ENCODE measurements at places on chromosomes 16 and 17. TPM values are rescaled to one million over a fixed set of nuclear protein-coding genes. Genes with fewer than 3 reads are reported as not detected.

Gene PRDM7
- total RNA-seq: not detected

DNA sequence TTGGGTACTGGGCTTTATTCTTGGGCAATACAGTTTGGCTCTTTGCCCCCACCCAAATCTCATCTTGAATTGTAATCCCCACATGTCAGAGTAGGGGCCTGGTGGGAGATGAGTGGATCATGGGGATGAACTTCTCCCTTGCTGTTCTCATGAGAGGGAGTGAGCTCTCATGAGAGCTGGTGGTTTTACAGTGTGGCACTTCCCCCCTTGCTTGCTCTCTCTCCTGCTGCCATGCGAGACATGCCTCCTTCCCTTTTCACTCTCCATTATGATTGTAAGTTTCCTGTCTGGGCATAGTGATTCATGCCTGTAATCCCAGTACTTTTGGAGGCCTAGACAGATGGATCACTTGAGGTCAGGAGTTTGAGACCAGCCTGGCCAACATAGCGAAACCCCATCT is 18.1 kb upstream of the CNEP1R1 start:
- H3K27me3 ChIP-seq: no peaks in the 10 kb centered on the region
- no peaks in the 10 kb centered on the region for H3K4me1 ChIP-seq
- no peak overlapping the region for H3K4me3 ChIP-seq
- DNase-seq: no peak

Gene CES1
- not detected for total RNA-seq

- H3K36me3 ChIP-seq: no peaks in the 10 kb centered on the region
- DNase-seq: peak; percentile 100
- peak within 1 kb of the TSS; percentile 73 for H3K4me3 ChIP-seq
Observed at GRCh38 chr17:59155439-59156177, at the start of gene PRR11. TSS of gene PRR11 (plus strand) at chr17:59155746. CDS start at chr17:59169753, 14,007 bp downstream.

- no peak overlapping the region for H3K27ac ChIP-seq
- DNase-seq: no peak
- H3K36me3 ChIP-seq: no peaks in the 10 kb centered on the region
- no peaks in the 10 kb centered on the region for H3K27me3 ChIP-seq
Observed at GRCh38 chr16:14476183-14476582, 153.9 kb downstream of the PARN start.

Gene SHBG
- total RNA-seq: 0.36 TPM

GRCh38 chr16:21239646-21240045 is 6.1 kb downstream of the ANKS4B start:
- no peaks in the 10 kb centered on the region for H3K36me3 ChIP-seq
- H3K4me1 ChIP-seq: no peaks in the 10 kb centered on the region
- peaks cover 4% of the 10 kb centered on the region for H3K27me3 ChIP-seq

Gene BLTP2
- total RNA-seq: 174 TPM

GRCh38 chr17:9185142-9185541 is 163.8 kb downstream of the NTN1 start:
- peaks cover 12% of the 10 kb centered on the region for H3K27me3 ChIP-seq
- H3K36me3 ChIP-seq: no peaks in the 10 kb centered on the region
- no peak for DNase-seq
- H3K4me3 ChIP-seq: no peak overlapping the region

GRCh38 chr17:42555122-42555622 is 2.4 kb downstream of the HSD17B1 start:
- H3K4me3 ChIP-seq: peak overlapping the region; percentile 95
- peaks cover 5% of the 10 kb centered on the region for H3K4me1 ChIP-seq
- no peaks in the 10 kb centered on the region for H3K27me3 ChIP-seq
- DNase-seq: no peak

Gene HSD3B7
- 9.4 TPM for total RNA-seq

GRCh38 chr16:20393801-20394577 is 10.5 kb downstream of the PDILT start:
- H3K27ac ChIP-seq: no peak overlapping the region
- DNase-seq: no peak
- H3K4me3 ChIP-seq: no peak overlapping the region
- H3K4me1 ChIP-seq: no peaks in the 10 kb centered on the region
- H3K36me3 ChIP-seq: no peaks in the 10 kb centered on the region

Gene GAST
- not detected for total RNA-seq

GRCh38 chr16:68279726-68280558 is 15.6 kb downstream of the SLC7A6 start:
- DNase-seq: no peak
- H3K4me3 ChIP-seq: no peak overlapping the region
- no peaks in the 10 kb centered on the region for H3K4me1 ChIP-seq
- no peaks in the 10 kb centered on the region for H3K27me3 ChIP-seq
- no peak overlapping the region for H3K27ac ChIP-seq

DNA sequence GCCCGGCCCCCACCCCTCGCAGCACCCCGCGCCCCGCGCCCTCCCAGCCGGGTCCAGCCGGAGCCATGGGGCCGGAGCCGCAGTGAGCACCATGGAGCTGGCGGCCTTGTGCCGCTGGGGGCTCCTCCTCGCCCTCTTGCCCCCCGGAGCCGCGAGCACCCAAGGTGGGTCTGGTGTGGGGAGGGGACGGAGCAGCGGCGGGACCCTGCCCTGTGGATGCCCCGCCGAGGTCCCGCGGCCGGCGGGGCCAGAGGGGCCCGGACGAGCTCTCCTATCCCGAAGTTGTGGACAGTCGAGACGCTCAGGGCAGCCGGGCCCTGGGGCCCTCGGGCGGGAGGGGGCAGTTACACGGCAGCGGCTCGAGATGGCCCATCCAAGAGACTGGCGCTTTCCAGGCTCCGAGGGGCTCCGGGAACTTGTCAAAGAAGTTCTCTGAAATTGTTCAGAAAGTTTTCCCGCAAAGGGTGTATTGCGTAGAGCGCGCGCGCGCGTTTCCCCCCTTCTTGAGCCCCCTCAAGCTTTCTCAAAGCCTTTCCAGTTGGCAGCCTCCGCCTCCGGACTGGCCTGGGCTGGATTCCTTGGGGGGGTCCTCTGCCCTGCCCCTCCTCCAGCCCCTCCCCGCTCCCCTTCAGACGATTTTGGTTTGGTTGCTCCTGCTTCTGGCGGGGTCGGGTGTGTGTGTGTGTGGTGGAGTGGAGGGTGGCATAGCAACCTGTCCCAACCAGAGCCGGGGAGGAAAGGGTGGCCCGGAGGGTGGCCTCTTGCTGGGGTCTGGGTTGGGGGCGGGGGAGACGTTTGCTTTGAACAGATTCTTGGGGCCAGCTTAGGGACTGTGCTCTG is 504 bp downstream of the ERBB2 start:
- H3K27ac ChIP-seq: peak overlapping the region; percentile 46
- peaks cover 21% of the 10 kb centered on the region for H3K4me1 ChIP-seq
- no peaks in the 10 kb centered on the region for H3K36me3 ChIP-seq

DNA sequence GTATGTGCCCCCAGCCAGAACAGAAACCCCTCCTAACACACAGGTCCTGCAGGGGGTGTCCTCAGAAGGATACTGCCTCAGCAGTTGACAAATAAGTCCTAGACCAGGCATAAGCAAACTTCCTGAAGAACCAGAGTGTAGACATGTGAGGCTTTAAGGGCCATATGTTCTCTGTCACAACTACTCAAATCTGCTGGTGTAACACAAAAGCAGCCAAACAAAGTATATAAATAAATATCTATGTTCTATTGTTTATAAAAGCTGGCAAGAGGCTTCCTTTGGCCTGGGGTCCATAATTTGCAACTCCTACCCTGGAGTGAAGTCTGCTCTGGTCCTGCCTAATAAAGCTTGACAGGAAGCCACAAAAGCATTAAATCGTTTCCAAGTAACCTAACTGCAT is 9.9 kb downstream of the FAM83G start:
- peak overlapping the region; percentile 63 for H3K27ac ChIP-seq
- no peaks in the 10 kb centered on the region for H3K27me3 ChIP-seq
- H3K36me3 ChIP-seq: peaks cover 14% of the 10 kb centered on the region

DNA sequence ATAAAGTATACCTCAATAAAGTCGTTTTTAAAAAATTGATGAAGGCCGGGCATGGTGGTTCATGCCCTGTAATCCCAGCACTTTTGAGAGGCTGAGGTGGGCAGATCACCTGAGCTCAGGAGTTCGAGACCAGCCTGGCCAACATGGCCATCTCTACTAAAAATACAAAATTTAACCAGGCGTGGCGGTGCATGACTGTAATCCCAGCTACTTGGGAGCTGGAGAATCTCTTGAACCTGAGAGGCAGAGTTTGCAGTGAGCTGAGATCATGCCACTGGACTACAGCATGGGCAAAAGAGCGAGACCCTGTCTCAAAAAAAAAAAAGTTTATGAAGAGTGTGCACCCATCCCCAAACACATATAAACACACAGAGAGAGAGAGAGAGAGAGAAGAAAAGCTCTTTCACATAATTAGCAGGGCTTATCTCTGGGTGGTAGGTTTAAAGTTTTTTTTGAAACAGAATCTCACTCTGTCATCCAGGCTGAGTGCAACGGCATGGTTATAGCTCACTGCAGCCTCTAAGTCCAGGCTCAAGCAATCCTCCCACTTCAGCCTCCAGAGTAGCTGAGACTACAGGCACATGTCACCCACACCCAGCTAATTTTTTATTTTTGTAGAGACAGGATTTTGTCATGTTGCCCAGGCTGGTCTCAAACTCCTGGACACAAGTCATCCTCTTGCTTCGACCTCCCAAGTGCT is 3.0 kb downstream of the SREBF1 start:
- H3K4me3 ChIP-seq: no peak overlapping the region
- peaks cover 12% of the 10 kb centered on the region for H3K36me3 ChIP-seq
- no peaks in the 10 kb centered on the region for H3K27me3 ChIP-seq
- H3K27ac ChIP-seq: no peak overlapping the region

DNA sequence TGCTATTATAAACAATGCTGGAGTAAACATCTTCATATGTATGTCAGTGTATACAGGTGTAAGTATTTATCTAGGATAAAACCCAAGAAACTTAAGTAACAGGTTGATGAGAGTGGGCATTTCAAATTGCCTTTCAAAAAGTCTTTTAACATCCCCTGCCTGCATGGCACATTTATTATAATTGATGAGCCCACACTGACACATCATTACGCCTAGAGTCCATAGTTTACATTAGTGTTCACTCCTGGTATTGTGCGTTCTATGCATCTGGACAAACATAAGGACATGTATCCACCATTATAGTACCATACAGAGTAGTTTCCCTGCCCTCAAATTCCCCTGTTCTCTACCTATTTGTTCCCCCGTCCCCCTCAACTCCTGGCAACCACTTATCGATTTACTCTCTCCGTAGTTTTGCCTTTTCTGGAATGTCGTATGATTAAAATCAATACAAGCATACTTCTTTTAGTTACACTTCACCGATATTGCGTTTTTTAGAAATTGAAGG is 53.7 kb downstream of the NACA2 start:
- H3K27me3 ChIP-seq: no peaks in the 10 kb centered on the region
- H3K36me3 ChIP-seq: no peaks in the 10 kb centered on the region

GRCh38 chr17:67491009-67491680 is 114.1 kb downstream of the PITPNC1 start:
- DNase-seq: peak; percentile 98
- no peak overlapping the region for H3K27ac ChIP-seq
- peaks cover 12% of the 10 kb centered on the region for H3K4me1 ChIP-seq

GRCh38 chr17:27351759-27352158 is 57.8 kb downstream of the WSB1 start:
- peaks cover 10% of the 10 kb centered on the region for H3K4me1 ChIP-seq
- H3K27me3 ChIP-seq: no peaks in the 10 kb centered on the region
- H3K27ac ChIP-seq: no peak overlapping the region
- peak; percentile 56 for DNase-seq
- no peaks in the 10 kb centered on the region for H3K36me3 ChIP-seq
